ENCODE measurements at places on chromosomes 1 and 21.

DNA sequence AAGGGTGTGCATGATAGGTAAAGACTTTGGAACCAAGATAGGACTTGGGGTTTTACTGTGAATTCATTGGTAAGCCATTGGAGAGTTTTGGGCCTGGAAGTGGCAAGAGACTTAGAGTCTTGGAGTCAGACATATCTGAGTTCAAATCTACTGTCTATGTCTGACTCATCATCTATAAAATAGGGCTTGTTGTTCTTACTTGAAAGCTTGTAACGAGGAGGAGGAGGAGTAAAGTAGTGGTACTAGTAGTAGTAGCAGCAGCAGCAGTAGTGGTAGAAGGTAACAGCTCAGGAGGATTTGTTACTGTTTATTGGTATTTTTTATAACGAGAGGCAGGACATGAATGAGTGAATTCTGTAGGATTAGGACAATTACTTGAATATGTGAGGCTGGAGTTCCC is 62.7 kb downstream of the CACHD1 start:
- DNase-seq = no peak

DNA sequence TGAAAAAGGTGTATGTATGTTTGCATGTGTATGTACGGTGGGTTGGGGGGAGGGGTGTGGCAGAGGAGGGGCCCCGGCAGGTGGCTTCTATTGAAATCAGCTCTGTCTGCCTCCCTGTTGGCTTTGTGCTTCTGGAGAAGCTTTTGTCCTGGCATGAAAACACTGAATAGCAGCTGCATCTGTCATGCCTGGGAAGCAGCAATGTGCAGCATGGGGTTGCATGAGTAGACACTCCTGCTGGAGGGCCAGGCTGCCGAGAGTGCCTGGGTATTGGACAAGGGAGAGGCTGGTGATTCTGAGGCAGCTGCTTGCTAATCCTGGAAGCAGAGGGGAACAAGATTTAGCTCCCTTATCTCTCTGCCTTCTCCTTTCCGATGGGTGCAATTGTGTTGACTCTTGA is 20.5 kb downstream of the MAPKAPK2 start:
- DNase-seq = peak; percentile 74

GRCh38 chr1:26359981-26360806 is 6.3 kb upstream of the CRYBG2 start:
- DNase-seq = peak; percentile 22

- peak; percentile 67 for DNase-seq
Observed at GRCh38 chr1:208254862-208255261, 10.7 kb upstream of the PLXNA2 start.

GRCh38 chr1:90882221-90882620 is 139.6 kb downstream of the ZNF644 start:
- DNase-seq = no peak

DNA sequence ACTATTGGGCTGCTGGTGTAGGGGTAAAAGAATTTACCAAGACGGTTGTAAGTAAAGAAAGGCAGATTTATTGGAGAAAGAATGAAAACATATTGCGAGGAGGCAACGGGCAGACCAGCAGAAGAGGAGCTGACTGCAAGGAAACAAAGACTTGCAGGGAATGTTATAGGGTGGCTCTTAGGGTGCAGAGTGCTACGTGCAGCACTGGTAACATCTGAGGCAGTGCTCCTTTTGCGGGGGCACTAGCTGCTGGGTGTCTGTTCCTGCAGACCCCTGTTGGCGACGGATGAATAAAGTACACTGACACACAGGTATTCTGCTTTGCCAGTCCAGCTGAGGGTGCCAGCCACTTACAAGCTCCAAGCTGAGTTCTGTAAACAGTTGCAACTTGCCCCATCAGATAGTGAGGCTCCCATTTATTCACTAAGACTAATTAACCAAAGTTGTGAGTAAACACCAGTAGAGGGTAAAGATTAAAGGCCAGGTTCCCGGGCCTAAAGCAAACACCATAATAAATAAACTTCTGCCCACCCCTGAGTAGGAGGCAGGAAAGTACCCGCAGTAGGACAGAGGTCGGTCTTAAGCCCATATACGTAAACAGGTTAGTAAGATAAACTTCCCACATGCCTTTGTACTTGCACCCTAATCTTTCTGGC is 140.2 kb upstream of the KCNK1 start:
- no peak for DNase-seq

DNA sequence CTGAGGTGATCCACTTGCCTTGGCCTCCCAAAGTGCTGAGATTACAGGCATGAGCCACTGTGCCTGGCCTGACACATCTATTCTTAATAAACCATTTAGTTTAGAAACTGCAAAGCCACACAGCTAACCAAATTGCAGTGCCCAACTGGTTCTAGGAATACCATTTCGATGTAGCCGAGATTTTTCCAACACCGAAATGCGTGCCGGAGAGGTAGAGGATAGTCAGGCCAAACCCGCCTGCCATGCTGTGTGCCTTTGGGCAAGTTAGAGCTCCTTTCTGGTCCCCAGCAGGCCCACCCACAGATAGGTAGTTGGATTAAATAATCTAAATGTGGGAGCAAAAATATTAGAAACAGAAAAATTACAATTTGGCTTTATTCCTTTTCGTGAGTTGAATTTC is 254.4 kb downstream of the FOXD2 start:
- DNase-seq = no peak

- peak; percentile 94 for DNase-seq
Observed at GRCh38 chr1:182185842-182186756, 124.6 kb upstream of the ZNF648 start.

DNA sequence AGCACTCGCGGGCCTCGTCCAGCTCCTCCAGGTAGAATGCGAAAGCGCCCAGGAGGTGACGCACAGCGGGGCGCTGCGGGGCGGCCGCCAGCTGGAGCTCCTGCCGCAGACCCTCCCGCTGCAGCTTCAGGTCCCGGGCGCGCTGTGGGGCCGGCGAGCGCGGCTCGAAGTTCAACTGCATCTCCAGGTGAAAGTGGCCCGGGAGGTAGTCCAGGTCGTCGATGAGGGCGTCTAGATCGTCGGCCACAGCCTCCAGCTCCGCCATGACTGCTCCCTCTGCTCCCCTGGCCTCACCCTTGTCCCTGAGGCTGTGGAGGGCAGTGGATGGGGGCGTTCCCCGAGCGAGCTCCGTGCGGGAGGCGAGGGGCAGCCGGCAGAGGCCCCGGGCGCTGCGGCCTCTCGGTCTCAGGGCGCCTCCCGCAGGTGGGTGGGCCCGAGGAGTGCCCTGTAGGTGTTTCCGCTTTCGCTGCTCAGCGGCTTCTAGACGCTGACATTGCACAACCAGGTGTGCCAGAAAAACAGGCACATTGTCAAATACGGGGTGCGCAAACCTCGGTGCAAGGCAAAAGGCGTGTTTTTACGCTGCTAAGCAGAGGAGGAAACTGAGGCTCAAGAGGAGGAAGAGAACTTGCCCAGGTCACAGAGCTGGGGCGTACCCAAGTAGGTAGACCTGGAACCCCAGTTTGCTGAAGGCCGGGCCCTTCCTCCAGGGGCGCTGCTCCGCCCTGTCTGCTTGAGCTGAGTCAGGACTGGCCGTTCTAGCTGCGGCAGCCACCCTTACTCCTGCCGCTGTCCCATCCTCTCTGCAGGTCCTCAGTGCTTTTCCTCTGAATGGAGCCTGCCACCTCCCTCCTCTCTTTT is at the start of gene TTC22:
TSS of gene TTC22 (minus strand) at position 425 of the 861 bp plus-strand sequence. CDS start at position 265, 160 bp downstream.
- DNase-seq = peak; percentile 80

DNA sequence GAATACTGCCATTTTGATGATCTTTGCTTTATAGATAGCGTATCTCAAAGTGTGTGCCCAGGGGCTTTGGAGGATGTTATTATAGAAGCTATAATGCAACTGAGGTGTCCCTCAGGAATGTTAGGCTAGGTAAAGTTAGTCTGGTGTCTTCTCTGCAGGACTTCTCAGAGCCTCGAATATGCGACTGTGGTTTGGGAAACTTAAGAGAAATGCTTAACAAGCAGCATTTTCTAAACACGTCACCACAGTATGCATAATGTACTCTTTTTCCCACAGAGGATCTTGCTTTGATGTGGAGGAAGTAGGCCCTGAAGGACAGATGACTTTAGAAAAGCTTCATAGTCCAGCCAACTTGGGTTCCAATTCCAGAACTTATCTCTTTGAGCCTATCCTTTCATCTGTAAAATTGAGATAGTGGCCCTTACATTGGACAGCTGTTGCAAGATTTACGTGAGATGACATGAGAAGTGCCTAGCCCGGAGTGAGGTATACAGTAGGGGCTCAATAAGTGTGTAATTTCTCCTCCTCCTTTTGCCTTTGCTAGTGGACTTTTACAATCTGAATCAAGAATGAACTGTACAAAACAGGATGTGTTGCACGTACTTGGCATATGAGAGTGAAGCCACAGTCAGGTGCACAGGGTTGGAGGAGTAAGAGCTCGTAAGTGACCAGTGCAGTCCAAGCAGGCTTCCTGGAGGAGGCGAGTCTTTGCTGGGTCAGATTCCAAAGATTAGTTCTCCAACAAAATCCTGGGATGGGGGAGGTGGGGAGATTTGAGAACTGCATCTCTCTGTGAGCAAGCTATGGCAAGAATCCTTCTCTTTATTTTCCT is 29.7 kb upstream of the TRABD2B start:
- DNase-seq = no peak

- DNase-seq = no peak
Observed at GRCh38 chr1:199002661-199003060, 363.8 kb downstream of the PTPRC start.

- DNase-seq = peak; percentile 72
Observed at GRCh38 chr1:156217871-156218270, 5.1 kb downstream of the PMF1 start.

- DNase-seq = peak; percentile 40
Observed at GRCh38 chr21:39632796-39633442, 20.2 kb downstream of the B3GALT5 start.

- no peak for DNase-seq
Observed at GRCh38 chr1:9079988-9080704, 10.7 kb upstream of the SLC2A5 start.

DNA sequence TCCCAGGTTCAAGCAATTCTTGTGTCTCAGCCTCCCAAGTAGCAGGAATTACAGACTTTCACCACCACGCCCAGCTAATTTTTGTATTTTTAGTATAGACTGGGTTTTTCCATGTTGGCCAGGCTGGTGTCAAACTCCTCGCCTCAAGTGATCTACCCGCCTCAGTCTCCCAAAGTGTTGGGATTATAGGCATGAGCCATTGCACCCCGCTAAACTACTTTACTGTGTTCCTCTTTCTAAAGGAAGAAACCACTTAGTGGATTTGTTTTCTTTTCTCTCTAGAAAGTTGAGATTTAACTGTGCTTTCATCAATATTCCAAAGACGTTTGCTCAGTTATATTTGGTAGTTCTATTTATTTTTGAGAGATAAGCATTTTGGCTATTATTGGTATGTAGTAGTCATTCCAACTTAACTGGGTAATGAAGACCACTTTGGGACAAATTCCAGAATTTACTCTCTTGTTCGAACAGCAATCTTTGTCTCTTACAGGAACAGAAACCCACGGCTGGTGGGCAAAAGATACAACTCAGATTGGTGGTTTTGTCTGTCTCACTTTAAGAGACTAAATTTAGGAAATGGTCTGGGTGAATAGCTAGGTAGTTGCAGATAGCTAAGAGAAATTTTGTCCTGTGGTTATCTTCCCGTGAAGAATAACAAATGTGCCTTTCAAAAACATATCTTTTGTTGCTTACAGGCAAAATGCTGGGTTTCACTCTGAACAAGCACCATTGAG is 103.5 kb upstream of the CD55 start:
- no peak for DNase-seq

DNA sequence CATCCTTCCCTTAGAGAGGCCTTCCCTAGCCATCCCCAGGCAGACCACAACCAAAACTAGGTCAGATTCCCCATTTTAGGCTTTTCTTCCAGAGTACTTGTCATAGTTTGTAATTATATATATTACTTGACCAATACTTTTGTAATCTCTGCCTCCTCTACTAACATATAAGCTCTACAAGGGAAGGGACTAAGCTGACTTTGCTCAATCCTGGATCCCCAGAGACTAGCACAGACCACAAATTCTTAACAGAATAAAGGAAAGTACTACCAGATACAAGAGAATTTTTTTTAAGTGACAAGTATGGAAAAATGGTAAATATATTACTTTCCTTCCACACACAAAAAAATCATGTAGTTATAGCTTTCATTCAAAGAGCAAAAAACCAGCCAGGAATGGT is 2.0 kb downstream of the ZMYM6 start:
- no peak for DNase-seq

- DNase-seq = no peak
Observed at GRCh38 chr21:41304068-41304720, 12.4 kb upstream of the FAM3B start.

- DNase-seq = no peak
Observed at GRCh38 chr1:24121406-24121805, 9.5 kb upstream of the MYOM3 start.
